ENCODE measurements at places on chromosomes 11 and 22. TPM values are rescaled to one million over a fixed set of nuclear protein-coding genes. Genes with fewer than 3 reads are reported as not detected.

Gene DDT
- total RNA-seq = 39.7 TPM

Gene CASTOR1
- 2.6 TPM for total RNA-seq

Gene TRIM51
- total RNA-seq = not detected

Gene TRPC6
- total RNA-seq = 25.6 TPM

Gene APIP
- 17.2 TPM for total RNA-seq

Gene MUC5AC
- under 0.01 TPM for total RNA-seq

Gene SYNGR1
- total RNA-seq = 5.7 TPM

Gene LRRC4C
- 2.1 TPM for total RNA-seq

Gene CATSPER1
- not detected for total RNA-seq

Gene HORMAD2
- total RNA-seq = not detected

Gene NCR3LG1
- 0.52 TPM for total RNA-seq

Gene EMID1
- 6.3 TPM for total RNA-seq

Gene DCDC1
- not detected for total RNA-seq

Gene ST3GAL4
- total RNA-seq = 20.9 TPM

Gene RBM4
- 98.6 TPM for total RNA-seq

Gene TESMIN
- total RNA-seq = not detected

Gene COMMD9
- 38.1 TPM for total RNA-seq

Gene OR6A2
- under 0.01 TPM for total RNA-seq

Gene NLRP14
- total RNA-seq = under 0.01 TPM

Gene MMP13
- total RNA-seq = not detected

Gene MUC6
- not detected for total RNA-seq

Gene OMP
- 1.6 TPM for total RNA-seq

Gene OR52N4
- total RNA-seq = not detected

Gene UPK2
- not detected for total RNA-seq

Gene TMPRSS13
- not detected for total RNA-seq

Gene OR52I2
- not detected for total RNA-seq

Gene SHISA8
- 1.0 TPM for total RNA-seq

Gene FAM111B
- total RNA-seq = 3.7 TPM

Gene PKNOX2
- total RNA-seq = 6.8 TPM

Gene TSPAN18
- 11.5 TPM for total RNA-seq

Gene TMPRSS5
- 2.1 TPM for total RNA-seq

Gene TSGA10IP
- total RNA-seq = not detected

Gene EEF1G
- 2,520 TPM for total RNA-seq

Gene GUCY1A2
- total RNA-seq = 15.7 TPM

Gene CPT1A
- 11.5 TPM for total RNA-seq

Gene FREY1
- total RNA-seq = 1.6 TPM

Gene ARL2
- 53.2 TPM for total RNA-seq

Gene SLC43A3
- total RNA-seq = 15.1 TPM

Gene CD82
- 35.5 TPM for total RNA-seq

Gene CBLIF
- total RNA-seq = not detected

Gene FOLR1
- total RNA-seq = 1.0 TPM

Gene TP53I11
- total RNA-seq = 6.8 TPM

Gene STX5
- total RNA-seq = 33.9 TPM

Gene ADAMTS15
- total RNA-seq = 15.7 TPM

Gene LDLRAD3
- 39.1 TPM for total RNA-seq

Gene PLAAT5
- 3.7 TPM for total RNA-seq

Gene GPHA2
- total RNA-seq = not detected

Gene MS4A15
- not detected for total RNA-seq

Data from skeletal muscle tissue (tissue), 5 donors.